ENCODE measurements at places on chromosomes 16 and 17.

DNA sequence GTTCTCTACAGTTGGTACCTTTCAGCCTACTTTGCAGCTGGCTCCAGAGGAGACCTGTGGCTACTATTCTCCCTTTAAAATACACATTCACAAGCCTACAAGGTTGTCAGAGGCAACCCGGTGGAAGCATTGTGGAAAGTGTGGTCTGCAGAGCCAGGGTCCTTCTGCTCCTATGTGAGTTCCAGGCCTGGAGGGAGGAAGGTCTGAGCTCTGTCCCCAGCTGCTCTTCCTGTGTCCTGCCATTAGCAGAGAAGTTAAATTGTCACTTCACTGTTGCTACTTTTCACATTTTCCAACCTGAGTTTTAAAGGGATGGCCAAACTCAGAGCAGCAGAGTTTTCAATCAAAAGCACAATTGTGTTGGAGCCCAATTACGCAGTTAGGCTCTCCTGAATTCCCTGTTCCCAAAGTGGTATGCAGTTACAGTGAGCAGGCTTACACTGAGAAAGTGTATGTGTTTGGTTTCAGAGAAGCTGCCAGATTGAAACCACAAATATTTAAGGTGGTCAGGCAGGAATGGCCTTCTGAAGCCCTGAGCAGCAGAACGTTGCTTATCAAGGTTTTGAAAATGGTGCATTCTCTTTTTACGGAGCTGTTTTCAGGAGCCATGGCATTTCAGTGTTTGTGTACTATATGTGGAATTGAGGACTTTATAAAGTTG lies 25.0 kb downstream of the MAP3K3 start:
- DNase-seq: no peak

- no peak for DNase-seq
Measured at GRCh38 chr17:50380369-50381259, 7.6 kb downstream of the EME1 start.

GRCh38 chr17:77580531-77581270 lies 377.8 kb upstream of the TNRC6C start:
- DNase-seq: no peak

GRCh38 chr16:65446427-65446826 lies 324.6 kb upstream of the CDH11 start:
- DNase-seq: no peak

- DNase-seq: no peak
Measured at GRCh38 chr17:49459401-49459984, 35.6 kb upstream of the NGFR start.

DNA sequence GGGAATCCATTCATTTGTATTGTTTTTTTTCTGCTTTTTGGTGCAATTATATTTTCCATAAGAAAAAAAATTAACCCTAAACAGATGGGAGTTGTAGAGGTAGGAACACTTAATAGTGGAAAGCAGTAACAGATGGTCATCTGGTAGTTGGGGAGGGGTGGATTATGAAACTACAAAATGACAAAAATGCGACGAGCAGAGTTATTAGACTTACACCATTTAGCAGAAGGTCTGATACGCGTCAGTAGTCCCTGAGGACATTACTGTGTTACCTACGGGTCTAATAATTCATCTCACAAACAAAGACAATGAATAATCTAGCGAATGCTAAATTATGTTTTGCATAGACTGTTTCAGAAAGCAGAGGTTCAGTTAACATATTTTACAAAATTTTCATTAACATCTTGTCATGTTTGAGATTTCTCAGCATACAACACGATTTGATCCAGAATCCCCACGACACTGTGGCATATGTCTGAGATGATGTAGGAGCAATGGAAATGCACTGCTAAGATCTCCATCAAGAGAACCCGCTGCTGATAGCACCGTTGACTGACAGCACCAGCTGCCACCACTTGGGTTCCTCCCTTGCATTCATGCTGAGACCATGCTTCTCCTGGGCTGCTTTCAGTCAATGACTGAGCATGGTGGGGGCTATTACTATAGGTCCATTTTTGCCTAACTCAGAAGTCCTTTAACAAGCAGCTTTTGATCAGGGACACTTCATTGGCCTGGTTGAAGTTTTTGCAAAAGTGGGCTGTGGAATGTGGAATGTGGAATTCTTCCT lies 182.2 kb upstream of the CPHXL start:
- no peak for DNase-seq

DNA sequence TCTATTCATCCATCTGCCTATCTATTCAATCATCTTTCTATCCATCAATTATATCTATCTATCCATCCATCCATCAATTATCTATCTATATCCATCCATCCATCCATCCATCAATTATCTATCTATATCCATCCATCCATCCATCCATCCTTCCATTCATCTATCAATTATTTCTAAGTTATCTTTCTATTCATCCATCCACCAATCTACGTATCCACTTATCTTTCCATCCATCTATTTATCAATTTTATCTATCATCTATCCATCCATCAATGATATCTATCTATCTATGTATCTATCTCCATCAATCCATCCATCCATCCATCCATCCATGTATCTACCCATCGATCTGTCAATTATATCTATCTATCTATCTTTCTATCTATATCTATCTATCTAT lies 158.4 kb upstream of the ZKSCAN2 start:
- no peak for DNase-seq

DNA sequence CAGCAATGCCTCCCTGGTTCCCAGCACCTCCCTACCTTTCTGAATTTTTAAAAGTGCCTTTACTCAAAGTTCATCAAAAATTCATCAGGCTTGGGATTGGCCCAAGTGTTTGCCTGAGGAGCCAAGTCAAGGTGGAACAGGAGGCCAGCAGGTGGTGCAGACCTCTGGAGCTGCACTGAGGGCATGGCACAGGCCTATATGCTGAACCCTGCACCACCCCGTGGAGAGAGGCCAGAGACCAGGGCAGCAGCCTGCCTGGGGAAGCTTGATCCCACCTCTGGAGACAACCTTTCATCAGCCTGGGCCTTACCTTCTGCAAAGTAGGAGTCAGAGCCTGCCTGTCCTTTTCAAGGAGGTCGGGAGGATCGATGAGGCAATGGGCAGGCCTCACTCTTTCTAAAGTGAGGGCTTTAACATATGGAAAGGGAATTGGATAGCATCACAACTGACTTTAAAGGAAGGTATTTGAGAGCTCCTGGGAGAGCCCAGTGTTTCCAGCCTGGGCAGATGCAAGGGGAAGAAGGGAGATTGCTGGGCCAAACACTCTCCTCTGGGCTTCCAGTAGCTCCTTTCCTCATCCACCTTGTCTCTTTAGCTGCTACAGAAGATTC lies 31.8 kb upstream of the TMEM132E start:
- no peak for DNase-seq

GRCh38 chr16:17334096-17334495 lies 136.7 kb downstream of the XYLT1 start:
- no peak for DNase-seq

GRCh38 chr17:78995022-78995760 lies 14.4 kb downstream of the CANT1 start:
- DNase-seq: no peak

DNA sequence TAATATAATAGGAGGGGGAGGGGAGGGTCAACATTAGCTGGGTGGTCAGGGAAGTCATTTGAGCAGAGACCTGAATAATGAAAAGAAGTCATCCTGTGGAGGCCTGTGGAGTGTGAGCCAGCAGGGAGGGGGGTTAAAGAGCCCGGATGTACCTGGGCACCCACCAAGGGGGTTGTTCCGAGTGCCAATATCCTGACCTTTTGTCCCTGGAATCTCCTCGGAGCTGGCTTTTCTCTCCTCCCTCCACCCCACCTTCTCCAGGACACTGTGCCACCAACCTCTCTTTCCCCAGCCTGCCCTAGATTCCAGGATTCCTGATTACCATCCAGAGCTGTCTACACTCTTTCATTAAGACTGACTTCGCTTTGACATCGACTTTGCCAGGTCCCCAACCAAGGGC lies 6.2 kb downstream of the SHBG start:
- DNase-seq: no peak
